ENCODE measurements at places on chromosomes 3 and 15. TPM values are rescaled to one million over a fixed set of nuclear protein-coding genes. Genes with fewer than 3 reads are reported as not detected.

Gene CCNB2
- total RNA-seq = 0.40 TPM

DNA sequence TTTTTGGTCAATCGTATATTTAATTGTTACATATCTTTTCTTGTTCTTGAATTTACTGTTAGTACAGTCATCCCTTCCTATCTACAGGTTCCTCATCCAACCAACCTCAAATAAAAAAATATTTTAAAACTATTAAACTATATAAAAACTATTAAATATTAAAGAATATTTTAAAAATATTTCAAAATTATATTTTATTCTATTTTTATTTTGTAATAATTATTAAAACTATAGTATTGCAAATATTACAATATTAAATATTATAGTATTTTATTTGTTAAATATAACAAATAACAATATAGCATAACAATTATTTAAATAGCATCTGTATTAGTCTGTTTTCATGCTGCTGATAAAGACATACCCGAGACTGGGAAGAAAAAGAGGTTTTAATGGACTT lies 357.9 kb upstream of the GOLIM4 start:
- no peak for DNase-seq

Gene SLC33A1
- total RNA-seq = 29.9 TPM

GRCh38 chr15:92494806-92495336 lies 101.2 kb downstream of the ST8SIA2 start:
- no peak for DNase-seq

Gene GOLGA6L9
- total RNA-seq = 1.8 TPM

DNA sequence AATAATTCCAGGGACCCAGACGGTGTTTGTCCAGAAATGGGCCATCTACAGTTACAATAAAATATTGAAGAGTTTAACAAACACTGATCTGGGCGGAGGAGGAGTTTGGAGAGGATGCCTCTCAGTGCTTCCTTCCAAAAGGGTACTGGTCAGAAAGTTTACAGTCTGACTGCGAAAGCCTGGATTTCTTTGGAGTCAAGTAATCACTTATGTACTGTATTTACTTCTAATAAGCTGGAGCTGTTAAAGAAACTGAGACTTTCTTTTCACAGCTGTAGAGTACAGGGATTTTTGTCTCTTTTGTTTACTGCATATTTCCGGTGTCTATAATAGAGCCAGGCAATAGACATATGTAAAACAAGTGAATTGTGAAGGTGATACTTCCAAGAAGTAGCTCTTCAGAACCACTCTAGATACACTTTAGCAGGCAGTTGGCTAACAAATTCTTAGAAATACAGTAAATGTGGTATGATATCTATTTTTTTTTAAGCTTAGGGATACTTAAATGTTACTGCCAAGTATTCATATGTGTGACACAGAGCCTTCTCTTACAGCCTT lies 22.1 kb upstream of the NEO1 start:
- no peak for DNase-seq
